HEK293T (cell line): ENCODE measurements at places on chromosomes 4 and X.

GRCh38 chrX:44106864-44107263 lies 133.7 kb upstream of the NDP start:
- DNase-seq = no peak

GRCh38 chr4:121266982-121267381 lies 102.9 kb upstream of the TNIP3 start:
- DNase-seq = no peak

GRCh38 chrX:152869972-152870371 lies 27.9 kb upstream of the ZNF185 start:
- DNase-seq = no peak

- DNase-seq = no peak
These were observed 36.4 kb downstream of the DCLK2 start for GRCh38 chr4:150114641-150115040.

- no peak for DNase-seq
These were observed 11.0 kb downstream of the SOD3 start for GRCh38 chr4:24806206-24806990.

- DNase-seq = peak; percentile 52
These were observed 28.5 kb downstream of the TRIM2 start for GRCh38 chr4:153232768-153233167.

- DNase-seq = no peak
These were observed 88.0 kb upstream of the TLR2 start for GRCh38 chr4:153595894-153596601.

- DNase-seq = no peak
These were observed 10.9 kb upstream of the CPLX1 start for GRCh38 chr4:836750-837301.

- DNase-seq = no peak
These were observed 467.9 kb downstream of the PCDH11X start for GRCh38 chrX:92247076-92247475.

DNA sequence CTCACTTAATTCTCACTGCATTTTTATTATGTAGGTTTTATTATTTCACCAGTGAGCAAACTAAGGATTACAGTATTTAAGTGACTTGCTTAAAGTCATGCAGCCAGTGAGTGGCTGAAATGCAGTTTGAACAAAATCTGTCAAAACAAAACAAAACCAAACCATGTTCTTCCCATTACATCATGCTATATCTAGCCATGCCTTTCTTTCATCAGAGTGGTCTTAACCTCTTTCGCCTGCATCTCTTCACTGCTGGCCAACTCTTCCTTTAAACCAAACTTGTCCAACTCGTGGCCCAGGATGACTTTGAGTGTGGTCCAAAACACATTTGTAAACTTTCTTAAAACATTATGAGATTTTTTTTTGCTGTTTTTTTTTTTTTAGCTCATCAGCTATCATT lies 223.2 kb downstream of the PCDH7 start:
- no peak for DNase-seq

DNA sequence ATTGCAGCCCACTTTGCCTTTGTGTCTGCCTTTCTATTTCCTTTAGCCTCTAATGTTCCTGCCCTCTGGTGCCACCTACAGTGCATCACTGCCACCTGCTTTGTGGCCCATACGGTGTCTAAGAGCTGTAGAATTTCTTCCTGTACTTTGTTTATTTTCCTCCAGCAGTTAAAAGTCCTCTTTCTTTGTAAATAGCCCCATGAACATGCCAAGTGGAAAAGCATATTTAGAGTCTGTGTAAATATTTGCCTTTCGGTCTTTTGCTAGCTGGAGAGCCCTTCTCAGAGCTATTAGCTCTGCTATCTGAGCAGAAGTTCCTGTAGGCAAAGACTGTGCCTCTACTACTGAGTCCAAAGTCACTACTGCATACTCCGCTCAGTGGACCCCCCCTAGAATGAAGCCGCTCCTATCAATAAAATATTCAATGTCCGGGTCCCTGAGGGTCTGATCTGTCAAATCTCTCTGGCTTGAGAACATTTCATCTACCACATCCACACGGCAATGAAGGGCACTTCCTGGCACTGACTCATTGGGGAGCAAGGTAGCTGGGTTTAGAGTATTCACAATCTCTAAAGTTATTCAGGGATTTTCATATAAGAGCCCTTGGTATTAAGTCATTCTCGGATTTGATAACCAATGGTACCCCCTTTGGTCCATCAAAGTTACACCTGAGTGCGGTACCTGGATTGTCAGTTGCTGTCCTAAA lies 36.3 kb downstream of the SULT1E1 start:
- DNase-seq = peak; percentile 25

DNA sequence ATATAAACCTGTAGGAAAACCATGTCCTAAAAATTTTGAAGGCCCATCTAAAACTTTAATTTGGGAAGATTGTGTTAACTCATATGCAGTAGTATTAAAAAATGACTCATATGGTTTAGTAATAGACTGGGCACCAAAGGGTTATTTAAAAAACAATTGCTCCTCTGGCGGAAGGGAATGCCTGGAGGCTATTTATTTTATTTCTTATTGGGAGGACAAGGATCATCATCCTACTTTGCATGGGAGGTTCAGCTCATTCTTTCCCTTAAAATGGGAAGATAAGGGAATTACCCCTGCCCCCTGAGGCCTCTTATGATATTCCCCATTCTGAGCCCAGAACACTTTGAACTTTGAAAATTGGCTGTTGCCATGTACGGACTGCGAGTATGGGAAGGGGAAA lies 29.7 kb upstream of the MGST2 start:
- no peak for DNase-seq

DNA sequence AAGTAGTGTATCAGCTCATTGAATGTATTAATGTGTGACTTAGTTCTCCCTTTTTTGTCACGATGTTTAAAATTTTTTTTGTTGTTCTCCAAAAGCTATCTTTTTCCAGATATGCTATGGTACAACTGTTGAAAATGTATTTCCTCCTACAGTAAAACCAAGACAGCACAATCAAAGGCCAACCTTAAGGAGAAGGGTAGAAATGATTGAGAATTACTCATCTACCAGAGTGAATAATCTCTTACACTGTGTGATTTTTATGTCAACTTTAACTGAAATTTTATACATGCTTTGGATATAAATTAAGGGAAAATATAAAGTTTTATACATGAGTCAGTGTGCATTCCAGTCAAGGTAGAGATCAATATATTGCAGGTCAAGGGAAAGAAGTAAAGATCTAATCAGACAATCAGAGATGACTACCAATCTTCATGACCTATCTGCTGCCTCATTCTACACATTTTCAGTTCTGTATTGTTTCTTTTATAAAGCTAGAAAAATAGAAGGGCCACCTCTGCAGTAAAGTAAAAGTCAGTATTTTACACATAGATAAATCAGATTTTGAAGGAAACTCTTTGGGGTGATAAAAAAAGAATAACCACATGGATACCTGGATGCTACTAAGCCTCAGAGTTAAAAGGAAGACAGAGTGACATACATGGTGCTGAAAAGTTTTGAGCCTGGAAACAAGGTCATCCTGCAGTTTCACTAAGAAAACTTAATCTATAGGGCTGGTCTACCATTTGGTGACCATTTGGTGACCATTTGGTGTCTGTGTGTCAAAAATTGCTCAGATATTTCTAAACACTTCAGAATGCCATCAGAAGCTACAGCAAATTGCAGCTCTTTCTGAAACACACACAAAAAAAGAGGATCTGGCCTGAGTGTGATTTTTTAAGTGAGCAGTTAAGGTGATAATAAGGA lies 1.6 kb downstream of the FAM13A start:
- DNase-seq = no peak

- DNase-seq = no peak
These were observed 2.7 kb downstream of the TMEM165 start for GRCh38 chr4:55398461-55398860.

GRCh38 chr4:148124512-148124911 lies 317.7 kb downstream of the NR3C2 start:
- DNase-seq = no peak

GRCh38 chrX:6384371-6384770 lies 150.5 kb downstream of the VCX3A start:
- no peak for DNase-seq

GRCh38 chrX:17030092-17030491 lies 83.6 kb downstream of the REPS2 start:
- no peak for DNase-seq

DNA sequence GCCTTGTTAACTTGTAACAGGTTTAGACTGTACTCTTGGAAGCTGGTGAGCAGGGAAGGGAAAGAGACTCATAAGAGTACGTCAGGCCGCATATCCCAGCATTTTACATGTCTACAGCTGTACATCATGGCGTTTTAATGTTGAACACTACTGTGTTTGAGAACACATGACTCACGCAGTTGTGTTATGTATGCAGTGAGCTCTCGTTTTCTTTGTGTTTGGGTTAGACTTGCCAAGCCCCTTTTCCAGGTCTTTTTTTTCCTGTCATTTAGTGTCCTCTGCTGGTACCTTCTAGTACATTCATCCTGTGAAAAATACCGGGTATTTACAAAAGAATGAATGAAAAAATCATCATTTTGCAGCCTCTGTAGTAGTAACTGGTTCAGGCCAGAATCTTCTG lies 35.3 kb downstream of the SMS start:
- DNase-seq = no peak

DNA sequence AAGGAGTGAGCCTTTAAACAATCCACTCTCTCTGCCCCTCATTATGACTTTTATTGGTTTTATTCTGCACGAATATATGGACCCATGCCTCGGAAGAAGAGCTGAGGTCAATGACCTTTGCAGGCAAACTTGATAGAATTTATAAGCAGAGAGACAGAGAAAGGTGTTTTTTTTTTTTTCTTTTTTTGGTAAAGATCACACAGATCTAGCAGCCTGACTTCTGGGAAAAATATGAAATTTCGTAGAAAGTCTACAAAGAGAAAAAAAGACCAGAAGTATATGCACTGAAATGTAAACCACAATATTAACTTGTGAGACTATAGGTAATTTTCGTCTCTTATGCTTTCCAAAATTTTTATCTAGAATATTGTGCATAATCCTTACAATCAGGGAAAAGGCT lies 61.6 kb downstream of the LEF1 start:
- no peak for DNase-seq

GRCh38 chr4:27056281-27056680 lies 195.6 kb downstream of the STIM2 start:
- DNase-seq = no peak

GRCh38 chr4:56731857-56732256 lies 50.8 kb upstream of the HOPX start:
- no peak for DNase-seq

DNA sequence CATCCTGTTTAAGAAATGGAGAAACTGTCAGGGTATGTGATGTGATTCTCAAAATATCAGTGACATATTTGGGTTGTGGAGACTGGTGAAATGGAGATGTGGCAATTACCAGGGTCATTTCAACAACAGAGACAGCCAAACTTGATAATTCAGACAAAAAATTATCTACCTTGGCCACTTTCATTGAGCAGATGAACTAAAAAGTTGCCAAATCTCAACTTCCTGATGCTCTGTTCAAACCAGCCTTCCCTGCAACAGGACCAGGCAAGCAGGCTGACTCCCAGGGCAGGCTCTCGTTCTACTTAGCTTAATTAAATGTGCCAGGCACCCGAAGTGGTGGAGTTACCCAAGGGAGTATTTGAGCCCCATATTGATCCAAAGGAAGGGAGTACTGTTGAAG lies 199.6 kb downstream of the AFF2 start:
- no peak for DNase-seq

GRCh38 chrX:41055740-41056139 lies 29.5 kb upstream of the USP9X start:
- no peak for DNase-seq

DNA sequence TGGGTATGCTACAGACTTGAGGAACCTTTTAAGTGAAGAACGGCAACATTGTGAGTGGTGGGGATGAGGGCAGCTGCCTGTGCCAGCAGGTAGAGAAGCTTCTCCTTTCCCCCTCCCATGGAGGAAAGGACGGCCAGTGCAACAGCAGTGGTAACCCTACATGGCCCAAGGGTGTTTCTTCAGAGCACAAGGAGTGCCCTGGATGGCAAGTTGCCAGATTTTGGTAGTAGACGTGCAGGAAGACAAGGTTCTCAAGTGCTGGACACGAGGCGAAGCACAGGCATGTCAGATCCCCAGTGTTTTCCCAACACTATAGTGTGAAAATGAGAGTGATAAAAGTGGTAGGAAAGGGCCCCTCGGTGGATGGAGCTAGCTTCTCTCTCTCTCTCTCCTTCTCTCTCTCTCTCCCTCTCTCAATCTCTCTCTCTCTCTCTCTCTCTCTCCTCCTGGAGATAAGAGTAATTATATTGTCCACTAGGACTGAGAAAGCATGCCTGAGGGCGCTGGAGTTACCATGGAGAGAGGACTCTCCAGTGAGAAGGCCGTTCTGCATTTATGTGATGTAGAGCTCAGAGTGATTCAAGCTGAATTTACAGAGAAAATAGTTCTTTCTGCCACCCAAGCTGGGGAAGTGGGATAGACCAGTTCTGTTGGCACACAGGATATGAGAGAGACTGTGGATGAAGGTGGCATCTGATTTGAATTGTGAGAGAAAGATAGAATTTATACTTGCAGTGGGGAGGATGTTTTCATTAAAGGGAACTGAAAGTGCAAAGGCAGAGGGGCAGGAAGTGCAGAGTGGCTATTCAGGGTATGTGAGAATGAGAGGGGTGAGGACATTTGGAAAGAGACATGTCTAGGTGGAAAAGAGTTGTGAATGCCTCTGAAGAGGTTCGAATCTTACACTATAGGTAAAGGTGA lies 25.7 kb upstream of the TRPC3 start:
- no peak for DNase-seq

- DNase-seq = no peak
These were observed 756.9 kb downstream of the FAT4 start for GRCh38 chr4:126071346-126072333.

DNA sequence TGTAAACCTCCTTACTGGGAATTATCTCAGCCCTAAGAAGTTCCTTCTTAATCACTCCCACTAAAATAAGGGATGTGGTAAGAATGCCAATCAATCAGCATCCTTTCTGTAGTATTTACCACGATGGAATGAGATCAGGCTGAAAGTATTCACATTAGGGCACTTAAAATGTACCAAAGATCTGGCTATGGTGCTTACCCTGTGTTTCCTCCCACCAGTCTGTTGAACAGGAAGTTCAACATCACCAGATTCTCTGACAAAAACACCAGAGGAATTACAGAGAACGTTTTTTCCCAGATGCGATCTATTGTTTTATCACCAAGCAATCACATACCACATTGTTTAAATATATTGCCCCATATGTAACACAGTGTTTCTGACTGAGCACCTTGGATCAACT lies 2.1 kb upstream of the CLCN3 start:
- no peak for DNase-seq

DNA sequence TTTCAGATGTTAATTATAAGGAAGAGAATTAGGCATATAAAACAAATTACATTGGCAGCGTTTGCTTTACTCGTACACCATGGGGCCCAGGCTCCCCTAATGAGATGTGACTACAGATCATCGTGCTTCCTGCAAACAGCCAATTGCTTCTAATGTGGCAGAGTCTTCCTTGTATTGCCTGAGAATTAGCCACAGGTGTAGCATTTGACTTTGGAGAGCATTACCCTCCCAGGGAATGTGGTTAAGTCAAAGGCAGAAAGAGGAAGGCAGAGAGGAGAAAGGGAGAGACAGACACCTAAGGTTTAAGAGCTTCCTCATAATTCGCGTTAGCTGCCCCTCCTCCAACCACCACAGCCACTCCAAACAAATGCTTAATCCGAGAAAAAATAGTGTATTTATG lies 97.0 kb downstream of the MID1IP1 start:
- no peak for DNase-seq

GRCh38 chr4:183326853-183327252 lies 4.6 kb upstream of the CLDN24 start:
- DNase-seq = no peak
